Colonic mucosa (tissue), 4 donors: ENCODE measurements at places on chromosomes 4 and X. TPM values are rescaled to one million over a fixed set of nuclear protein-coding genes. Genes with fewer than 3 reads are reported as not detected.

GRCh38 chr4:155681886-155682285, 15.2 kb downstream of the GUCY1A1 start:
- DNase-seq = no peak

- no peak for DNase-seq
These were observed 29.8 kb downstream of the PRSS12 start for GRCh38 chr4:118322831-118323502.

DNA sequence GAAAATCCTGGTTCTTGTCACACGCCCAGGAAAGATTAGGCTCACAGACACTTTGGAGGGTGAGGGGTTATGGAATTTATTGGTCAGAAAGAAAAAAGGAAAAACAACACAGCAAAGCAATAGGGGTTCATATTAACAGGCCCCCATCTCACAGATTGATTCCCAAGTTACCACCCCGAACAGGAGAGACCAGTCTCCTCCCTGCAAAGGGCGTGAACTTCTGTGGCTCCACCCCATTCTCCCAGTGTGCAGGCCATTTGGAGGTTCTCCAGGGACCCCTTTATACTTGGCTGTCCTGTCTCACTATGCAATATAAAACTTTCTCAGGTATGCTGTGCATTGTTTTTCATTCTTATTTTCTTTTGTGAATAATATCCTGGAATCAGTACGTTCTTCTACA, 7.4 kb downstream of the FGF2 start:
- DNase-seq = no peak

- no peak for DNase-seq
These were observed 147.3 kb downstream of the HS6ST2 start for GRCh38 chrX:132810964-132811712.

- DNase-seq = no peak
These were observed 505.0 kb upstream of the PITX2 start for GRCh38 chr4:111127841-111128240.

DNA sequence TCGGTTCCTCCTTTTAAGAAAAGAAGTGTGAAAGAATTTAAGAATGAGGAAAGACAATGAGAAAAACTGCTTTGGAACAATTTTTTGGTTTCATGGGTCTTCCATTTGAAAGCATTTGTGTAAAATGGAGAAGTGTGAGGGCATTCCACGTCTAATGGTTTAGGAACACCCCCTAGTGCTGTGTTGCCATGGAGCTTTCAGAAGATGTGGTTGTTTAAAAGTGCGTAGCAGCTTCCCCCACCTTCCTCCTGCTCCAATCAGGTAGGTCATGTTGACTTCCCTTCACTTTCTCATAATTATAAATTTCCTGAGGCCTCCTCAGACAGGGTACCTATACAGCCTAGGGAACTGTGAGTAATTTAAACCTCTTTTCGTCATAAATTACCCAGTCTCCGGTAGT, 50.0 kb downstream of the UGT2B10 start:
- DNase-seq = no peak

DNA sequence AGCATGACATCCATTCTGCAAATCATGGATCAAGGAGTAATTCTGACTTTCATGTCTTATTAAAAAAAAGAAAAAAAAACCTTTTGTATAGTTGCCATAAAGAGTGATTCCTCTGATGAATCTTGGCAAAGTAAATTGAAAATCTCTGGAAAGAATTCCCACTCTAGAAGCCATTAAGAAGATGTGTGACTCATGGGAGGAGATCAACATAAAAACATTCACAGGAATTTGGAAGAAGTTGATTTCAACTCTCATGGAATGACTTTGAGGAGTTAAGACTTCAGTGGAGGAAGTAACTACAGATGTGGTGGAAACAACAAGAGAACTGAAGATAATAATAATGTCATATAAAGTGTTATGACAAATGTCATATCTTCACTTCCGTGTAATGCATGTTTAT, 204.2 kb downstream of the PABPC4L start:
- no peak for DNase-seq

- DNase-seq = no peak
These were observed 811.5 kb upstream of the TENM3 start for GRCh38 chr4:181431661-181432060.

GRCh38 chr4:26171941-26172340, 148.9 kb upstream of the RBPJ start:
- DNase-seq = no peak

- DNase-seq = no peak
These were observed 272.6 kb downstream of the TRIML1 start for GRCh38 chr4:188411805-188412204.

- no peak for DNase-seq
These were observed 201.2 kb upstream of the DIPK2B start for GRCh38 chrX:45401923-45402322.

- no peak for DNase-seq
These were observed 41.1 kb downstream of the PJA1 start for GRCh38 chrX:69124108-69124507.

DNA sequence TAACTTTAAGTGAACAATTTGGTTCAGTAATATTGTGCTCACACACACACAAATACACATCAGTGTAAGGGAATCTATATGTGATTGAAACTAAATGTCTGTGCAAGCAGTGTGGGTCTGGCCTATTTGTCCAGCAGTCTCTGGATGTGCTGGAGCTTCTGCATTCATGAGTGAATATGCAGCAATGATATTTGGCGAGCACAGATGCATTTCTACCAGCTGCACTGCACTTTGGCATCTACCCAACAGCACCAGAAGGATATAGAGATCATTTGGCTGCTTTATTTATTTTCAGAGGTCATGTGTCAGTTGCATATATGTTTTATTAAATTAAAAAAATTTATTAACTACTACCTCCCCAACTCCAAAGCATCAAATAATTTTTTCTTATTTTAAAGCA, 613.4 kb upstream of the NR3C2 start:
- no peak for DNase-seq

DNA sequence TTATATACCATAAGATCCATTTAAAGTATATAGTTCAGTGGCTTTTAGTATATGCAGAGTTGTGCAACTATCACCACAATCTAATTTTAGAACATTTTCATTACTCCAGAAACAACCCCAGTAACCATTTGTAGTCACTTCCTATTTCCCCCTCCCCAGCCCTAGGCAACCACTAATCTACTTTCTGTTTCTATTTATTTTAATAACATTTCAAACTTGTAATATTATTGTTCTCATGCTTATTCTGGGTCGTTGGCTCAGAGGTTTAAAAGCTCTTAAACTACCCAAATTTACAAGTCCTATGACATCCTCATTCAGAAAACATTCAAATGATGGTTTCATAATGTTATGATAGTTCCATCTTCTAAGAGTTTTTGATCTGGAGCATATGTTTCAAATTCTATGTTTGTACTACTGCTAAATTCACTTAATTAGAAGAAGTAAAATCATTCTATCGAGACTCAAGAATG, 18.4 kb downstream of the XIAP start:
- no peak for DNase-seq

DNA sequence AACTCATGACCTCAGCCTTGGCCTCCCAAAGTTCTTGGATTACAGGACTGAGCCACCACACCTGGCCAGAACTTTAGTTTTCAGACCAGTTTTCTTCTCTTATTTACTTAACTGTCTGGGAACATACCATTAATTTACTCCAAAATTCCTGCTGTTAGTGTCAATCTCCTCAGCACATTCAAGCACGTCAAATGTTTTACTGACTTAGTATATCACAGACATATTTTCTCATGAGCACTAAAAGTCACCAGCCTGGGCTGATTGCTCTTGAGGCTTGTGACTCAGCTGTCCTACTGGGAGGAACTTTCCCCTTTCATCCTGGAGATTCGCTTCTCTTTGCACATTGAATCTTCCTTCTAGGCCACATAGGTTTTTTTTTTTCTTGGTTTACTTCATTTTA, 109.6 kb downstream of the PCDH18 start:
- DNase-seq = no peak

GRCh38 chrX:51867626-51868025, 25.8 kb upstream of the MAGED1 start:
- DNase-seq = no peak

DNA sequence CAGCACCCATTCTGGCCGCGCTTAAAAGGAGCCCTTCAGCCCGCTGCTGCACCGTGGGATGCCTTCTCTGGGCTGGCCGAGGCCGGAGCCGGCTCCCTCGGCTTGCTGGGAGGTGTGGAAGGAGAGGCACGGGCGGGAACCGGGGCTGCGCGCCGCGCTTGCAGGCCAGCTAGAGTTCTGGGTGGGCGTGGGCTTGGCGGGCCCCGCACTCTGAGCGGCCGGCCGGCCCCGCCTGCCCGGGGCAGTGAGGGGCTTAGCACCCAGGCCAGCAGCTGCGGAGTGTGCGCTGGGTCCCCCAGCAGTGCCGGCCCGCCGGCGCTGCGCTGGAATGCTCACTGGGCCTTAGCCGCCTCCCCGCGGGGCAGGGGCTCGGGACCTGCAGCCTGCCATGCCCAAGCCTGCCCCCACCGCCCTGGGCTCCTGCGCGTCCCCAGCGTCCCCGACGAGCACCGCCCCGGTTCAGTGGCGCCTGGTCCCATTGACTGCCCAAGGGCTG, 111.3 kb downstream of the PCDH18 start:
- no peak for DNase-seq

DNA sequence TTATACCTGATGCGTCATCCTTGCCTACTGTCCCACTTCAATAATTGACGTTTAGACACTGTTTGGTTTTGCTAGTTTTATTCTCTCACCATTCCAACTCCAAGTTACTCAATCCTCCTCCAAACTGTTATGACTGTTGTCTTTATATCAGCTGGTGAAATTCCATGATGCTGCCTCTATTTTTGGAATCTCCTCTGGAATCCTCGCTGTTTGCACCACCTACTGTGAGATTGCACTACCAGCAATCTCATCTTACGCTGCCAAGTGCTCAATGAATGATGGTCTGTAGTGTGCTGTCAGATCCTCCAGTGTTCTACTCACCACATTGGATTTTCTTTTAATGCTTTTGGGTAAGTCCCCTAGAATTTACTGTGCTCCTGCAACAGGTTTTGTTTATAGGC, 13.2 kb upstream of the PCDH18 start:
- DNase-seq = no peak

DNA sequence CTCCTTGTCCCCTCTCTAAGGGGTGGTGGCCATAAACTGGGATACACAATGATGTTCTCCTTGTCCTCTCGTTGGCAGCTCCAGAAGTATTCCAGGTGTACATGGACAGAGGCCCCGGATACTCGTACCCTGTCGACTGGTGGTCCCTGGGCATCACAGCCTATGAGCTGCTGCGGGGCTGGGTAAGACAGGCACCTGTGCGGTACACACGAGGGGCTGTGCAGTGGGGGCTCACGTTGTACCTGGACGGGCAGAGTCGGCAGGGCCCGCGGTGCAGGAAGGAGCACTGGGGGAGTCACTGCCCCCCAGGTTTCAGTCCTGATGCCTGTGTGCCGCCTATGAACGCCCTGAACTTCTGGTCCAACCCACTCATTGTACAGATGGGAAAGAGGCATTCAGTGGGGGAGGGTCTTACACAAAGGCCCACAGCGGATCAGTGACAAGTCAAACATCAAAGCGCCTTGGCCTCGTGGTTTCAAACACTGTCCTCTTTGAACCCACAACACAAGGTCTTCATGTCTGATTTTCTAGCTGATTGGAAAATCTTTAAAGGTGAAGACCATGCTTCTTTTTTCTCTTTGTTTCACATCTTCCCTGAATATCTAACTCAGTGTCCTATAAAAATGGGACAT, 261.6 kb downstream of the EVC2 start:
- DNase-seq = peak; percentile 7

GRCh38 chr4:162163892-162164759, at the start of gene FSTL5:
Gene FSTL5 (minus strand): TSS chr4:162164000. CDS start chr4:162111396, 52,604 bp downstream.
- peak; percentile 82 for DNase-seq

DNA sequence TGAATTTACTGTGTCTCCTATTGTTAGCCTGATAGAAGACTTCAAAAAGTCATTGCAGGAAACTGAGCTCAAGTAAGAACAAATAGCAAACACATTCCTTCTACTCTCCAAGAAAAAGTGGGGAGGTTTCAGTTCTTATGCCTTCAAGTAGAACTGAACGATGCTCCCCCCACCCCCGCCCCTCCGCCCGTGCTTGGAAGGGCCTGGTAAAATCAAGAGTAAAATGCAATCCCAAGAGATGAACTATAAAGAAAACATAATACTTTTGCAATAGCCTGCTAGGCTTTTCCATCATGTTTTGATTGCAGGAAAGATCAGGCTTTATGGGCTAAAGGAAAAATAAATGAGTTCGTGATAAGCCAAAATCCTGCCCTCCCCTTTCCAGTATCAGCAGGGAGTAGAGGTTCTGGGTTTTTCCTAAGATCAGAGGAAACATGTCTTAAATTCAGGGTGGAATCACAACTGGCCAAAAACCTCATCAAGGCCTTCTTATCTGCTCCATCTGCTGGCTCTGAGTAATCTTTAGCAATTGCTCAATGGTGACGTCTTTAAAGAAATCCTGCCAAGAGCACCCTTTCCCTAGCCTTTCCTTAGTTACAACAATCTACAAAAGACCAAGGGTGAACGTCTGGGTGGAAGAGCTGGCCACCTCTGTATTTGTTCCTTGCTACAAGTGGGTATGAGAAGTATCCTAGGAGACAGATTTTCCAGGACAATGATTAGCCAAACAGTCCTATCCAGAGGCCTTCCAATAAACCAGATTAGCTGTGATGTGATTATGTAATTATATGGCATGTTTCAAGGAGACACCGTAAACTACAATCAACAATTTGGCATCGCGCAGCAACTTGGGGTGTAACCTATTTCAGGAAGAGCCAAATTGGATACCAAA, 66.3 kb upstream of the FAM9C start:
- peak; percentile 50 for DNase-seq

The ESX1 gene
- total RNA-seq = not detected

The CXCL5 gene
- 1.0 TPM for total RNA-seq

The TSPAN5 gene
- total RNA-seq = 5.3 TPM

The GABRQ gene
- total RNA-seq = not detected

The HPGDS gene
- total RNA-seq = 1.7 TPM

The USP46 gene
- 10.0 TPM for total RNA-seq

The ADH1C gene
- 240 TPM for total RNA-seq

The MMRN1 gene
- 6.7 TPM for total RNA-seq

The SMR3B gene
- not detected for total RNA-seq

The PCDH10 gene
- 0.22 TPM for total RNA-seq
